ENCODE measurements at places on chromosomes 16 and 17.

GRCh38 chr17:2416010-2416734 is 15.3 kb upstream of the MNT start:
- DNase-seq, result peak; percentile 89

- peak; percentile 23 for DNase-seq
Measured at GRCh38 chr17:55420776-55421178, 858 bp downstream of the MMD start.

- DNase-seq, result no peak
Measured at GRCh38 chr16:20393801-20394577, 10.5 kb downstream of the PDILT start.

DNA sequence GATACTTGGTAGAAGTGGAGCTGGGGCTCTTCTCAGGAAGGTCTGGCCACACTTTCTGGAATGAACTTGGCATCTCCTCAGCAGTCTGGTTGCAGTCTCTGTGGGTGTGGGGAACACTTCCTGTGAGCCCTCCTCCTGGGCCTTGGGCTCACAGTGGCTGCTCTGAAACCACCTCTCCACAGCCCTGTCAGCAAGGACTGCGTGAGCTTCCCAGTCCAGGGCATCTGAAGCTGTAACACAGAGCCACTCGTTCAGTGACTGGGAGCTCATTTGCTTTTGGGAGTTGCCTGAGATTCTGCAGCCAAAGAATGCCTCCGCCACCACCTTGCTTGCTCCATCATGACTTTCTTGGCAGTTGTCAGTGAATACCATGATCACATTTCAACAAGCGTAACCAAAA is 60.0 kb downstream of the CLEC16A start:
- DNase-seq, result no peak

- DNase-seq, result no peak
Measured at GRCh38 chr16:76665571-76666275, 388.5 kb downstream of the CNTNAP4 start.

GRCh38 chr16:85935974-85936760 is 37.2 kb downstream of the IRF8 start:
- DNase-seq, result peak; percentile 65

- no peak for DNase-seq
Measured at GRCh38 chr16:57759541-57760356, 24.2 kb downstream of the KATNB1 start.

GRCh38 chr16:53428681-53429080 is 5.6 kb upstream of the RBL2 start:
- DNase-seq, result no peak

- DNase-seq, result no peak
Measured at GRCh38 chr17:39531252-39531651, 70.0 kb downstream of the CDK12 start.

DNA sequence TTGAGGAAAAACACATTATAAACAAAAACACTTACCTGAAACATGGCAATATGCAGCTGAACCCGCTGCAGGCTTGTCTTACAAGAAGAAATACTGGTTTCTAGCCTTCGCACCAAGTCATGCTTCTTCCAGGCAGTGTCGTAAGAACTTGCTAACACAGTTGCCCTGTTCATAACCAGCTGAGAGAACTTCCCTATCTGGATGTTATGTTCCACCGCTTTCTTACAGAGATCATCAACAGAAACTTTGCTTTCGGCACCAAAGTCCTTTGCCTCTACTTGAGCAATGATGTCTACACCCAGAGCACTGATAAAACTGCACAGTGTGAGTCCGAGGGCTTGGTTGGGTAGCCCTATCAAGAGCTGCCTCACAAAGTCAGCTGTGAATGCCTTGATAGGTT is 27.9 kb upstream of the ARL6IP1 start:
- DNase-seq, result no peak

GRCh38 chr16:85659805-85660511 is 28.8 kb downstream of the GINS2 start:
- peak; percentile 51 for DNase-seq

DNA sequence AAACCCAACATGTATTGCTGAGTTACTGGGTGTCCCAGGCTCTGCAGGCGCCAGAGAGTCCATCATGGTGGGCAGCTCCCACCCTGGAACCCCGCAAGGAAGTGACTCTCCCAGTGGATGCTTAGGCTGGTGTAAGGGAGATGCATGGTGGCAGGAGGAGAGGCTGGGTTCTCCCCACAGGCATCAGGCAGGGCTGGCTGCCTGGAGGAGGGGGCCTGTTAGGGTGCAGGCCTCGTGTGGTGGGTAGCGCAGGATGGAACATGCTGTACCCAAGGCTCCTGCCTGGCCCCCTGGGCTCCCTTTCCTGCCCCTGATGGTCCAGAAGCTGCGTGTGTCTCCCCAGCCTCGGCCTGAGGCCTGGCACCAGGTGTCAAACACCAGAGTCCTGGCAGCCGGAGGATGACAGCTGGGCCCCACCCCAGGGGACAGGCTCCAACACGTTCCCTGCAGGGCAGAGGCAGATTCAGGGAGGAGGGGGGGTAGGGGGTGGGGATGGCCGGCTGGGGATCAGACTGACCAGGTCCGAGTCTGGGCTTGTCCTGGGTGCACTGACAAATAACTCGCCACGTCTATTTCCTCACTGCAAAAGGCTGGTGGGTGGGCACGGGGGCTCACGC is 40.2 kb upstream of the CIBAR2 start:
- no peak for DNase-seq

GRCh38 chr16:64162613-64163375 is 959.1 kb downstream of the CDH11 start:
- DNase-seq, result no peak

DNA sequence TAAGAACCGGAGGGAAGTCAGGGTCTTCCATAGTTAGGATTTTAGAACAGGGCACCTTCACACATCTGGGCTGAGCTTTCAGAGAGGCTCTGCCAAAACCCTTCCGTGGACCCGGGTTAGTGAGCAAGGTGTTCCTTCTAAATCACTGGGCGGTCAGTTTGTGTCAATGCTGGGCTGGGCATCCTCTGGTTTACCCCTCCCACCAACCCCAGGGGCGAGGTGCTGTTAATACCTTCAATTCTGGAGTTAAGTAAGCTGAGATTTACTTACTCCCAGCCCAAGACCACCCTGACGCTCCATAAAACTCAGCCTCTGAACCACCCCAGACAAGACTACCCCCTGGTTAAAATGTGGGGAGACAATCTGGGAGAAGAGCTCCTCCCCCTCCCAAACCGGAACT is 1.0 kb downstream of the TMEM92 start:
- no peak for DNase-seq

GRCh38 chr16:4663465-4663776 is 29.9 kb upstream of the NUDT16L1 start:
- DNase-seq, result no peak

GRCh38 chr17:21252796-21253645 is at the start of gene NATD1:
Gene NATD1, minus strand, starts transcription at chr17:21253410. Its CDS starts 146 bp downstream, at chr17:21253264.
- peak; percentile 75 for DNase-seq

DNA sequence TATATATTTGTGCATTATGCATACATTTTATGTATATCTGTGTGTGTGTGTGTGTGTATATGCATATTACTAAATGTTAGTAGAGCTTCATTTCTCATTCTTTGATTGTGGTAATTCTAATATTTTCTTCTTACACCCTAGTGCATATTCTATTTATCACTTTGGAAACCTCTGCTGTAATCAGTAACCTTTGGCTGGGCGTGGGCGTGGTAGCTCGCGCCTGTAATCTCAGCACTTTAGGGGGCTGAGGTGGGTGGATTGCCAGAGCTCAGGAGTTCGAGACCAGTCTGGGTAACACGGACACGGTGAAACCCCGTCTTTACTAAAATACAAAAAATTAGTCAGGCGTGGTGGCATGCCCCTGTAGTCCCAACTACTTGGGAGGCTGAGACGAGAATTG is 26.9 kb downstream of the CPSF4L start:
- no peak for DNase-seq
